Cerebellar nuclear complex (tissue), 1 donor: ENCODE measurements at places on chromosomes 7 and 10.

GRCh38 chr7:121286742-121287734, 41.8 kb upstream of the WNT16 start:
- no peak for DNase-seq

DNA sequence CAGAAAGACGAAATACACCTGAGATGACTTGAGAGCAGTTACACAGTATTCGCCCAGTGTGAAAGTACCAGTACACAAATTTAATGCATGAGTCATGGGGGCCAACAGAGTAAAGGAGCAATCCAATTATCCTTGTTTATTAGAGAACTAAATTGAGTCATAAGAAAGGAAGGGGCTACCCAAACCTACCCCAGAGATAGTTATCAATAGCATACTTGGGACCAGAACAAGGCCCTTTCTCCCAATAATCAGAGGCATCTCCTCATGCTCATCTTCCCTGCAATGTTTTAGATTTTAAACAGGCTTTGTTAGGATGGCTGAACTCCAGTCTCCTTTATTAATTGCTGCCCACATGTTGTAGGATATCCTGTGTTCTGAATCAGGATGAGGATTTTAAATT, 239.7 kb upstream of the LRGUK start:
- no peak for DNase-seq

DNA sequence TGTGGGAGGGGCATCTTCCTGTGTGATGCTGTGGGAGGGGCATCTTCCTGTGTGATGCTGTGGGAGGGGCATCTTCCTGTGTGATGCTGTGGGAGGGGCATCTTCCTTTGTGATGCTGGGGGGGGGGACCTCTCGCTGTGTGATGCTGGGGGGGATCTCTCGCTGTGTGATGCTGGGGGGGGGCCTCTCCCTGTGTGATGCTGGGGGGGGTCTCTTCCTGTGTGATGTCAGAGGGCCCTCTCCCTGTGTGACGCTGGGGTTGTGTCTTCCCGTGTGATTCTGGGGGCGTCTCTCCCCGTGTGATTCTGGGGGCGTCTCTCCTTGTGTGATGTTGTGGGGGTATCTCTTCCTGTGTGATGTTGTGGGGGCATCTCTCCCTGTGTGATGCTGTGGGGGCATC, 27.9 kb upstream of the DPYSL4 start:
- DNase-seq, result no peak

DNA sequence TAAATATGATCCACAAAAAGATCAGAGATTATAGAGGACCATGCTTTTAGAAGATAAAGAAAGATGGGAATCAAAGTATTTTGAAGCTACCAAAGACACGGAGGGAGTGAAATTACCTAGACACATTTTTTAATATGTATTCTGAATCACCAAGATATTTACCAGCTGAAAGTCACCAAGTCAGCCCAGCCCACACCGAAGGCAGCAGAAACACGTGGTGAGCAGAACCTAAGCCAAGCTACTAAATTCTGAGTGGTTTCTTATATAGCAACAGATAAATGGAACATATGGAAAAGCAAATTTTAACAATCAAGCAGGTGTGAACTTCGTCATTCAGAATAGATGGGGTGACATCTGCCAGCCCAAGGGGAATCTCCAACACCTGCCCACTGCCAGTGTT, 134.7 kb upstream of the AKR1E2 start:
- DNase-seq, result no peak

DNA sequence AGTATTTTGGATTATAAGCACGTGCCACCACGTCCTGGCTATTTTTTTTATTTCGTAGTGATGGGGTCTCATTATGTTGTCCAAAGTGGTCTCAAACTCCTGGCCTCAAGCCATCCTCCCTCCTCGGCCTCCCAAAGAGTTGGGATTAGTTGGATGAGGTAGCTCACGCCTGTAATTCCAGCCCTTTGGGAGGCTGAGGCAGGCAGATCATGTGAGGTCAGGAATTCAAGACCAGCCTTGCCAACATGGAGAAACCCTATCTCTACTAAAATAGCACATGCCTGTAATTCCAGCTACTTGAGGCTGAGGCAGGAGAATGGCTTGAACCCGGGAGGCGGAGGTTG, 21.8 kb upstream of the YWHAG start:
- DNase-seq, result no peak

DNA sequence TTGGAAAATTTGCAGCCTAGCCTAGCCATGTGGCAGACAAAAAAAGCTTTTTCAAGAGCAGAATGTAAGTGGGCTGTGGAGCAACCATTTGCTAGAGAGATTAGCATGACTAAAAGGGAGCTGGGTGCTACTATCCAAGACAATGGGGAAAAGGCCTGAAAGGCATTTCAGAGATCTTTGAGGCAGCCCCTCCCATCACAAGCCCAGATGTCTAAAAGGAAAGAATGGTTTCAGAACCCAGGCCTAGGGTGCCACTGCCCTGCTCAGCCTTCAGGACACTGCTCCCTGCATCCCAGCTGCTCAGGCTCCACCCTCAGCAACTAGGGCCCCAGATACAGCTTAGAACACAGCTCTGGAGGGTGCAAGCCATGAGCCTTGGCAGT, 24.7 kb downstream of the PNLIPRP3 start:
- DNase-seq, result no peak

GRCh38 chr7:28408105-28408959, 4.0 kb upstream of the CREB5 start:
- peak; percentile 43 for DNase-seq

GRCh38 chr7:92783260-92784201, 52.8 kb downstream of the CDK6 start:
- no peak for DNase-seq

DNA sequence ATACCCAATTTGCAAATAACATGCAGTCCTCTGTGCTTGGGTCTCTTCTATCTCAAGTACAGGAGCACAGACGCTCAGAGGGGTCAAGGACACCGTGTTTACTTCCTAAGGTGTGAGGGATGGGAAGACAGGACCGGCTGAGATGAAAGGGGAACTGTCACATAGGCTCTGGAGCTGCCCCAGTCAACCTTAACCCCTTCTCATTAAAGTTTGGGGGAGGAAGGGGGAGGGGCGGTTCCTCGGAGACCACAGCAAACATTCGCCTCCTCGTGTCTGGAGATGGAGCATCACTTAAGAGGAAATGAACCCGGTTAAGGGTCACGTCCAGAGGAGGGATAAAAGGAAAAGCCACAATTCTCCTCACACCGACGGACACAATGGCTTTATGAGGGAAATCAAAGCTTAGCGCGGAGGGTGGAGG, 1.1 kb downstream of the SH3PXD2A start:
- no peak for DNase-seq

- DNase-seq, result no peak
These were observed 230.9 kb downstream of the KLF6 start for GRCh38 chr10:3554121-3554522.

DNA sequence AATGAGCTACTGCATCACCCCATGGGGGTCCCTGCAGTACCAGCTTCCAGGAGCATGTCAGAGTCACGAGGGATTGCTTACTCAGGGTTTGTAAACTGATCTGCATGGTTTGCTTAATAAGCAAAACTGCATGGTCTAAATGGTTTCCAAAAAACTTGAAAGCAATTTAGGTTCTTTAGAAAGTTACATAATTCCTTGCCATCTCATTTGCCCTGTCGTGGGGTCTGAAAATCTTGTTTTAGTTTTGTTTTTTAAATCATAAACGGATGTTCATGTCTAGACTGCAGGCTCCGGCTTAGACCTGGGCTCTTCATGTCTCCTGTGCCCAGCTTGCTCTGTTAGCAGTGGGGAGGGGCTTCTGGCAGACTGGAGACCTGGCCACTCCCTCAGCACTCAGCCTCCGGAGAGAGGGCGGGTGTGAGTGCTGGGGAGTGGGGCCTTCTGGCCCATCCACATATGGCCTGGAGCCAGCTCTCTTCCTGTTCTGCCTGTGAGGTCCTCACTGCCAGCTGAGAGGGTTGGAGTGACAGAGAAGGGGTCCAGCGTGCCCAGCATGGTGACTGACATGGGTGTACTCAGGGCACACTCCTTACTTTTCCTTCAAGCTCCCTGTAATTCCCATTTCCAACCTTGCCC, 17.5 kb downstream of the PRF1 start:
- DNase-seq, result no peak

- no peak for DNase-seq
These were observed 64.2 kb upstream of the DDC start for GRCh38 chr7:50629238-50629901.

DNA sequence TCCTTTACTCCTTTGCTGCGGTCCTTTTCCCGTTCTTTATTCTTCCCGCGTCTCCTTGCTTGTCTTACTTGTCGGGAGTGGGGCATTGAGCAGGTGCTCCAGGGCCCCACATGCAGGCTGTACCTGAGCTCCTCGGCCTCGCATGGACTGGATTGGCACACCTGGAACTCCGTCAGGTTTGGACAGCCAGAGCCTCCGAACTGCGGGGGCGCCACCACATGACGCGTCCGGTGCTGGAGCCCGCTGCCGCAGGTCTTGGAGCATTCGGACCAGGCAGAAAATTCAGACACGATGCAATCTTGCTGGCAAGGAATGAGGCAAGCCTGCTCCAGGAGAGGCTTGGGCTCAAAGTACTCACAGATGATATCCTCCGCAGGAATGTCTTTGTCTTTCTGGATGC, 195.7 kb downstream of the THSD7A start:
- no peak for DNase-seq

DNA sequence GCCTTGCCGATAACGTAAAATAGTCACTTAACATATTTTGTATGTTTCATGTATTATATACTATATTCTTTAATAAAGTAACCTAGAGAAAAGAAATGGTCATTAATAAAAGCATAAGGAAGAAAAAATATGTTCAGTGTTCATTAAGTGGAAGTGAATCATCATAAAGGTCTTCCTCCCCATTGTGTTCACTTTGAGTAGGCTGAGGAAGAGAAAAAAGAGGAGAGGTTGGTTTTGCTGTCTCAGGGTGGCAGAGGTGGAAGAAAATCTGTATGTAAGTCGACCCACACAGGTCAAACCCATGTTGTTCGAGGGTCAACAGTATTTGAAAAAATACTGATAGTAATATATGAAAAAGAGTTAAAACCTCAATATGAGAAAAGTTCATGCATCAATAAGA, 90.3 kb downstream of the GLCCI1 start:
- no peak for DNase-seq

GRCh38 chr10:3477683-3478082, 305.1 kb upstream of the PITRM1 start:
- DNase-seq, result no peak

GRCh38 chr10:51001587-51001986, 72.7 kb upstream of the PRKG1 start:
- no peak for DNase-seq

DNA sequence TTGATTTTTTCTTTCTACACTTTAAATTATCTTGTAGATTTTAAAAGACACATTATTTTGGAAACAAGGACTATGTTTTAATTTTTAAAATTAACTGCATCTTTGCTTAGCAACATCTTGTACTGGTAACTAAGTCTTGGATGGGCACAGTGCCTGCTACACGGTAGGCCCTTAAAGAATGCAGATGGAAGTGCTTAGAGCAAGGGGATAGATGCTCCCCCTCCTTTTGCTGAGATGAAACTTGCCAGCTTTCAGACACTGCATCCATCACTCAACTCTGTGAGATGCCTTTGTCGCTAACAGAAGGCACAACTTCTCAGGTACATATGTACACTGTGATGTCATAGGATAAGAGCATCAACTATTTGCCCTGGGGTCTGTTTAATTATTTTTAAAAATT, 103.9 kb downstream of the LRRC18 start:
- no peak for DNase-seq

- DNase-seq, result no peak
These were observed 76.2 kb downstream of the CHN2 start for GRCh38 chr7:29270594-29271318.

DNA sequence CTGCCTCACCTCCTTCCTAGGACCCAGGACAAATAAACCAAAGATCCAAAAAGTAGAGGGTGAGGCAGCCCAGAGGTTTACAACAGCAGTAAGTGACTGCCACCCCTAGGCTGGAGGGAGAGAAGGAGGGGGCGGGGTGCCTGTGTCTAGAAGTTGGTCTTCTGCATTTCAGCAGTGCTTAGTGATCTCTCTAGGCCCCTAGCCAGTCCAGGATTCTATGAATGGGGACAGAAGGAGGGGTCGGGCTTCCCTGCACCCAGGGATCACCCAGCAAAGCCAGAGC, 62.8 kb upstream of the KDM7A start:
- no peak for DNase-seq

GRCh38 chr7:12269100-12269895, 58.2 kb downstream of the TMEM106B start:
- no peak for DNase-seq

DNA sequence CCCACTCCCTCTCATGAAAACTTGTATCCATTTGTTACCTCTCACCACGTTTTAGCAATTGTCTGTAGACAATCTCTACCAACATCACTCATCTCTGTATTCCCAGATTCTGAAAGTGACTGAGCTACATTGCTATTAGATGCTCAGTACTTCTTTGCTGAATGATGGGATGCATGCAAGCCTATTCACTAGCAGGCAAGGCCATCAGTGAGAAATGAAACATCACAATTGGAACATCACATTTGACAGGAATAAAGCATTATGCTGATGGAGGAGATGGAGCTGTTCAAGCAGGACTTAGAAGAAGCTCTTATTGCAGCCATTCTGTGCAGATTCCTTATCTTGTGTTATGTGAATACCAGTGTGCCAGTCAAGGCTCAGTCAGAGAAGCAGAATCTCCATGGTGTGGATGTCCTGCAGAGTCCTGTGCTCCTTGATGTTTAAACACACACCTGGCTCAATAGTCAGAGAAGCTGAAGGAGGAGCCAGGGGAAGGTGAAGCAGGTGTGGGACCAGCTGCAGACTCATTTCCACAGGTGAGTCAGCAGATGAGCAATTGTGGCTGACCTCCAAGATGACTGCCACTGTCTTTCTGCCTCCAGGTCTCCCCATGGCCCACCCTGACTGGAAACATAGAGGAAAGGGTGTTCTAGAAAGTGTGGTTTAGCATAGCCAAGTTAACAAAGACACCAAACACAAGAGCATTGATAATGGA, 965.5 kb downstream of the GRID1 start:
- DNase-seq, result no peak

DNA sequence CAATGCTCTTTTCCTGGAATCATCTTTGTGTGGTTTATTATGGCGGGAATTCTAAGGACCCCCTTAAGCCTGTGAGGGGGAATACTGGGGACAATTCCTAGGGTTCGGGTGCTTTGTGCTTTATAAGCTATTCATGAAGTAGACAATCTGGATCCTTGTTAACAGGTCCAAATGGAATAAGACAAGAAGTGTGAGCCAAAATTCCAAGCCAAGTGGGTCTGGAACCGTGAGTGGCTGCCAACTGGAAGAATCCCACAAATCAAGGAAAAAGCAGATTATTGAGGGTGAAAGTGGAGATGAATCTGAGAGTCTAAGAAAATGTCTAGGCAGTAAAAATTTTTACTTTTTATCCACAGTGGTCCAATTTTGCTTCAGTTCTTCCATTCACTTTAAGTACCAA, 136.8 kb downstream of the MDFIC start:
- DNase-seq, result no peak
